ENCODE measurements at places on chromosomes 7 and 10.

DNA sequence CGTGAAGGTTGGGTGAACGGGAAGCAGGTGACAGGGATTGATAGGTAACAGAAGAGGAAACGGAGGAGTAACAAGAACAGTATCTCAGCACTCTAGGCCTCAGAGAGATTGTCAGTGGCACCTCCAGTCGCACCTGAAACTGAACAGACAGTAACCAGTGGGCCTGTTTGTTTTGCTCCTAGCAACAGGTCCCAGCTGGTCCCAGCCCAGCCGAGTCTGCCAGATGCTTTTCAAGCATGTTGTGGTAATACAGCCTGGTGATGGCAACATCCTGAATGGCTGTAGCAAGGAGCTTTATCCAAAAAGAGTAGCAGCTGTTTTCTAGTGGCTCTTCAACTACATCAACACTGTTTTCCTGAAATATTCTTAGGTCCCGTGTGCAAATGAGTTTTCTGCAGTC lies 4.7 kb downstream of the CACNB2 start:
- peak; percentile 38 for DNase-seq

DNA sequence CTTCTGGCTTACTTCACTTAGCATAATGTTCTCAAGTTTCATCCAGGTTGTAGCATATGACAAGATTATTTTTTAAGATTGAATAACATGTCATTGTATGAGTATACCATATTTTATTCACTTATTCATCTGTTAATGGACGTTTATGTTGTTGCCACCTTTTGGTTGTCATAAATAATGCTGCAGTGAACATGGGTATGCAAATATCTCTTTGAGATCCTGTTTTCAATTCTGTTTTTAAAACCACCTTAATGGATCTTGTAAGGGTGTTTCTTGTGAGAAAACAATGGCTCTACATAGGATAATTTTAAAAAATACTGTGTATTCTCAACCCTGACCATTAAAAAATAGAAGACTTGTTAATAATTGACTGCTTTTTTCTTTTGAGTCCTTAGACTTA lies 290.7 kb upstream of the TMEM229A start:
- DNase-seq: no peak

GRCh38 chr10:132123606-132124005 lies 57.9 kb downstream of the JAKMIP3 start:
- DNase-seq: no peak

DNA sequence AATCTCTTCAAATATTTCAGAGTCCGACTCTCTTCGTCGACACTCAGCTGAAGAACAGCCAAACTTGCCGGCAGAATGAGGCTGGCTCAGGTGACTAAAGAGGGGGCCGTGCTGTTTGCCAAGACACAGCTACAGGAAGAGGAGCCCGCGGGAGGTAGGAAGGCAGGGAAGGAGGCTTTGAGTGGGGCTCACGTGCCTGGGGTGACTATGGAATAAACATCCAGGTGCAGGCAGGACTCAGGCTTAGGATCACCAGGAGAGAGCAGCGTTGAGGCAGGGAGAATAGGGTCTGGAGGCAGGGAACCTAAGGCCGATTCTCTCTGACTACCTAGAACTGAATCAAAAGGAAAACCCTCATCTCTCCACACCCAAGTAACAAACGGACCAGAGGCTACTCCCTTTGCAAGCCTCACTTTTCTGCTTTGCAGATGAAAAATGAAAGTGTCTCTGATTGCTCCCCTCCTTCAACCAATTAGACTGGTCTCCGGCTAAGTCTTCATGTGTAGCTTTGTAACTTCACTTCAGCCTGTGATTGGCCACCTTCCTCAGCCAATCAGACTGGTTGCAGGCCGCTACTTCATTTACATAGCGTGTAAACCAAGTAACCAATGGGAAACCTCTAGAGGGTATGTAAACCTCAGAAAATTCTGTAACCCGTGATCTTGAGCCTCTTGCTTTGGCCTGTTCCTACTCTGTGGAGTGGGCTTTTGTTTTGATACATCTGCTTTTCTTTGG lies 19.7 kb upstream of the BNIP3 start:
- no peak for DNase-seq

GRCh38 chr7:76220185-76221057 lies 18.7 kb downstream of the SRRM3 start:
- DNase-seq: peak; percentile 76

DNA sequence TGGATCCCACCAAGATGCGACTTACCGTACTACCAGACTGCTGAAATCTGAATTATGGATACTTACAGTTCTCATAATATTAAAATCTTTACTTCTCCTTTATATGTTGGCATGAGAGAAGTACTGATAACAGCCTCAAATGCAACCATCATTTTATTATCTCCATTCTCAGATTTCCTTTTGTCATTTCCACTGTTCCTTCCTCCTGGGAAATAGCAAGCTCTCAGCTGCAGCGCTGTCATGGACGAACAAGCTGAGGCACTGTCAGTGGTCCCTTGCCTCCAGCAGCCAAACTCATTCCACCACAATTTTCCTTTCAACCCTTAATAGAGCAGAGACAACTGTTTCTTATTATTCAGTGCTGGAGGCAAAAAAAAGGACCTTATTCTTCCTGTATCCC lies 478.4 kb downstream of the ARL4A start:
- DNase-seq: no peak

DNA sequence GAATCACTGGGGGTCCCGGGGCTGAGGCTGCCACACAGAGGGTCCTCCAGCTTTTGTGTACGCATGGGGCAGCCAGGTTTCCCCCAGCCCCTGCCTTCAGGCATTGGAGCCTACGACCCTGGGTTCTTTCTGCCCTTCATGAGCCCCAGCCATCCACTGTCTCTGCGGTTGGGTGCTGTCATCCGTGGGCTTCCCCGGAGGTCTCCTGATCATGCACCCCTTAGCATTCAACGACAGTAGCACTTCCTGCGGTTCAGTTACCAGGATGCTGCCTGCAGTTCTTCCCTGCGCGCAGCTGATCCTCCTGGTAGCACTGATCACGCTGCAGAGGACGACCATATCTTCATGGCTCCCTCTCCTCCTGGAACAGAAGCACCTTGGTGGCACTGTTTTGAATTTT lies 676.3 kb downstream of the SDK1 start:
- DNase-seq: no peak

- DNase-seq: no peak
Observed at GRCh38 chr7:36188906-36189305, 35.9 kb downstream of the EEPD1 start.

GRCh38 chr10:22831586-22831985 lies 96.3 kb upstream of the ARMC3 start:
- DNase-seq: no peak

DNA sequence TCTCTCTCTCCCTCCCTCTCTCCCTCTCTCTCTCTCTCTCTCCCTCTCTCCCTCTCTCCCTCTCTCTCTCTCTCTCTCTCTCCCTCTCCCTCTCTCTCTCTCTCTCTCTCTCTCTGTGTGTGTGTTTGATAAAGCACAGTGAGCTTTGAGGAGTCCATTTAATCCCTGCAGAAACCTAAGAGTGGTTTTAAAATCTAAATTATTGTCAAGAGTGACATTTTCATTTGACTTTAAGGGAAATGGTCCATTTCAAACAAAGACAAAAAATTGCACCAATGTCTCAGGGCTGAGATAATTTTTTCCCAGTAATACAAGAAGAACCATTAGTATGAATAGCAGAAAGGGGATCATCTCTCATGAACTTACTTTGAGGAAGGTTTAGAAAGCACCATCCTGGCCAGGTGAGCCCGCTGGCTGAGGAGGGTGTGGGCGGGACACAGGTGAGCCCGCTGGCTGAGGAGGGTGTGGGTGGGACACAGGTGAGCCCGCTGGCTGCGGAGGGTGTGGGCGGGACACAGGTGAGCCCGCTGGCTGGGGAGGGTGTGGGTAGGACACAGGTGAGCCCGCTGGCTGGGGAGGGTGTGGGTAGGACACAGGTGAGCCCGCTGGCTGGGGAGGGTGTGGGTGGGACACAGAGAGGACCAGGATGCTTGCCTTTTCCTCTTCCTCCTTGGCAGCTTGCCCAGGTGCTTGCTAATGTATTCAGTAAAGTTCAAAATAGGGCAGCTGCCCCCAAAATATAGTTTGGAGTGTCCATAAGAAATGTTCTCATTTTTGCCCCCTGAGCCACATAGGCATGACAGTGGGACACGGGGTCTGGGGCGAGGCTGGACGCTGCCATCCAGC lies 125.0 kb downstream of the DNAJB6 start:
- no peak for DNase-seq

- DNase-seq: no peak
Observed at GRCh38 chr7:150826061-150826849, 25.7 kb downstream of the TMEM176A start.

GRCh38 chr10:33154590-33154989 lies 179.9 kb downstream of the NRP1 start:
- DNase-seq: no peak

GRCh38 chr10:98331885-98332284 lies 63.9 kb upstream of the LOXL4 start:
- no peak for DNase-seq

DNA sequence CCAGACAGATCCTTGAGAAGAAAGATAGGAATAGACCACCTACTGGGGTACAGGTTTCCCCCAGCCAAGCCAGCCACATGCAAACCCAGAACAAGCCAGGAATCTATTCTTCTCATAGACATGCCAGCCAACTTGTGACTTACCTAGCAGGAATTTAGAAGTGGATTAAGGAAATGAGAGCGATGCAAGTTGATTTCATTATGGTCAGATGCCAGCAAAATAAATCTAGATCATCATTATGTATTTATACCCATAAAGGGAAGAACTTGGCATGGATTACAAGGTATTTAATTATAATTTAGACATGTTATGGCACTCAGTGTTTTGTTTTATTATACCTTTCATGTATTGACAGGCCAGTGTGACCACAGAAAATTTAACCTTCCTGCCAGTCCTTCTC lies 32.8 kb downstream of the SLC35G1 start:
- no peak for DNase-seq

GRCh38 chr7:138324941-138325340 lies 135.1 kb upstream of the TRIM24 start:
- peak; percentile 11 for DNase-seq
